ENCODE measurements at places on chromosomes 11 and 22.

DNA sequence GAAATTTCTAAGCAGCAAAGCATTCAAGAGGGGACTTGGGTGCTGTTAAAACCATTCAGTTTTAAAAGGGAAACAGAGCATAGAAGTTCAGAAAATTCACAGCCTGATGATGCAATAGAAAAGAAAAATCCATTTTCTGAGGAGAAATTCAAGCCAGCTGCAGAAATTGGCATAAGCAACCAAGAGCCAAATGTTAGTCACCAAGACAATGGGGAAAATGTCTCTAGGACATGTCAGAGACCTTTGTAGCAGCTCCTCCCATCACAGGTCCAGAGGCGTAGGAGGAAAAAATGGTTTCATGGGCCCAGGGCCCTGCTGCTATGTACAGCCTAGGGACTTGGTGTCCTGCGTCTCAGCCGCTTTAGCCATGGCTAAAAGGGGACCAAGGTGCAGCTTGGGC is 5.5 kb upstream of the IRAG1 start:
- DNase-seq = no peak

GRCh38 chr11:84552791-84553190 is 1074.4 kb downstream of the DLG2 start:
- DNase-seq = no peak

GRCh38 chr22:22454997-22455396 is 53.5 kb downstream of the ZNF280B start:
- no peak for DNase-seq

- no peak for DNase-seq
Measured at GRCh38 chr22:31625661-31626426, 36.2 kb downstream of the PISD start.

DNA sequence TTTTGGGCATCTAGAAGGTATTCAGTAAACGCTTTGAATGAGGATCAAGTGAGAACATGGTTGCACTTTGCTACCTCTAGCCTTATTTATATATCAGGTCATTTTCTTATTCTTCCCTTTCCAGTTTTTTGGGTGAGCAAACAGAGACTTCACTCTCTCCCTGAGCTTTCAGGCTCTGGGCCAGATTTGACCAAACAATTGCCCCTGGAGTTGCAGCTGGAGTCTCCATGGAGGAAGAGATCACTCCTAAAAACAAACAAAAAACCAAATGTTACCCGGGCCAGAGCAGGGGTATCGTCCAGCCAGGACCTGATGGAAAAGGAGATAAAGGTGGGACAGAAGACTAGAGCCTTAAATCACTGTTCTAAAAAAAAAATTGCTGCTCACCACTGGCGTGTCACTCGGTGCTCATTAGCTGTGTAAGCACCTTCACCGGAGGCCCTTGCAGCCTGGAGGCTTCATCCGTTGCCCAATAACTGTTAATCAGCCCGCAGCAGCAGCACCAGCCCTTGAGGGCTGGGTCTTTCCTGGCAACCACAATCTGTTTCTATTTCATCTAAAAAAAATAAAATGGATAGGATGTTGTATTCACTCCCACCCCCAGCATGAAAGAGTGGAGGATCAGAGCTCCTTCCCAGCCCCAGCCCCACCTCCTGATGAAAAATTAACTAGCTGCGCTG is 125.0 kb downstream of the PKNOX2 start:
- DNase-seq = no peak

- DNase-seq = no peak
Measured at GRCh38 chr11:77269484-77270123, 31.9 kb downstream of the GDPD4 start.

DNA sequence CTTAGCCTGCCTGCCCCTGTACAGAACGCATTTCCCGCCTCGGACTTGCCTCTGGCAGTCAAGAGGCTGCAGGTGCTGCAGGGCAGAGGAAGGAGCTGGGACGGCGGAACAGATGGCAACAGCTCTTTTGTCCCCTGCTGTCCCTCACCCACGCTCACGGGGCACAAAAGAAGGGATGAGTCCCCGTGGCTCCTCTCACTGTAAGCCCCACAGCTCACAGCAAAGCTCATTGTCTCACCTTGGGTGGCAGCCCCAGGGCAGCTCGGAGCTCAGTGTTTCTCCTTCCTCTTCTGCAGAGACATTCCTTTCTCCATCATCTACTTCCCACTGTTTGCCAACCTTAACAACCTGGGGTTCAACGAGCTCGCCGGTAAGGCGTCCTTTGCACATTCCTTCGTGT is 24.3 kb downstream of the SLC25A18 start:
- no peak for DNase-seq

DNA sequence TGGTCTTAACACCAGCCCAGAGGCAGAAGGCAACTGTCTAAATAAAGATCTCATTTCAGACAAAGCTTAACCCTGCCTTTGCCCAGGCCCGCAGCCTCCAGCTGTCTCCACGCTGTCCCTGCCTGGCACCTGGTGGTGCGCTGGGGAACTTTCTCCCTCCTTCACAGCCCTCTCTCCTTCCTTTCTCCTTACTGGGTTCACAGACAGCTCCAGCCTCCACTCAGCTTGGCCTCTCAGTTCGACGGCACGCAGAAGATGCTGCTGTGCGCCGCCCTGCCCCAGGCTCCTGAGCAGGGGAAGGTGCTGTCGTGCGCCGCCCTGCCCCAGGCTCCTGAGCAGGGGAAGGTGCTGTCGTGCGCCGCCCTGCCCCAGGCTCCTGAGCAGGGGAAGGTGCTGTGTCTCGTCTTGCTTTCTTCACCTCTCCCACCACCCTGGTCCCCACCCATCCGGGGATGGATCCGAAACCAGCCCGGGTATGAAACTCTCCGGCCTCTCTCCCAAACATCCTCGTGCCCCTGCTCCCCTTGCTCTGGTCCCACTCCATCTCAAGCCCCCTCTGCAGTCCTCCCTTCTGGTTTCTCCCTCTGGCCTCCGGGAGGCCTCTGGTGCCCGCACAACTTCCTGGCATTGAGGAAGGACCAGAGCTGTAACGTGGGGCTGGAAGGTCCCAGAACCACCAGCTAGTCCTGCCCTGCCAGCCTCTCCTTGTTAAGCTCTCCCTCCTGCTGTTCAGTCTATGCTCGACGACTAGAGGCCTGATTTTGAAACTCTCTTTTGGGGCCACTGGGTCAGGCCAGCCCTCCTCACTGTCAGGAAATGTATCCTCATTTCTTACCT is 22.9 kb upstream of the JAM3 start:
- DNase-seq = no peak

GRCh38 chr11:34105957-34106504 is 602 bp downstream of the NAT10 start:
- no peak for DNase-seq

GRCh38 chr11:93846411-93846810 is 4.0 kb downstream of the VSTM5 start:
- no peak for DNase-seq

GRCh38 chr11:84289381-84289906 is 1003.3 kb upstream of the CCDC90B start:
- peak; percentile 44 for DNase-seq

DNA sequence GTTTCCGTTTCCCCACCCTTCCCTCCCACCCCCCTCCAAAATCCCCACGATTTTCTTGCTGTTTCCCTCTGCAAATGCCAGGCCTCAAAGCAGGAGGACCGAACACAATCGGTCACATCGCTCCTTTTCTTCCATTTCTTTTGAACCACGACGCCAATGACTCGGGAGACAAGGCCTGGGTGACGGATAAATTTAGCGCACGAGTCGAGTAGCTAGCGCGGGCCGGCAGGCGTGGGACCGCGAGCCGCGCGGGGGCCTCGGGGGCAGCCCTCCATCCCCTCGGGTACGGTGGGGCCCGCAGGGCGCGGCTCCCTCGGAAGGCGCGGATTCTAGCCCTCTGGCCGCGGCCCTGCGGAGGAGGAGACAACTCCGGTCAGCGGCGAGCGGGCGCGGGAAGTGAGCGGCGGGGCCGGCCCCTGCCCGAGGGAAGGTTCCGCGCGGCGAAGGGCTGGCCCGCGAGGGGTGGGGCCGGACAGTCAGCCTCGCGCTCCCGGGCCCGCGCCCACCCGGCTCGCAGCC is 414 bp downstream of the JOSD1 start:
- DNase-seq = no peak

DNA sequence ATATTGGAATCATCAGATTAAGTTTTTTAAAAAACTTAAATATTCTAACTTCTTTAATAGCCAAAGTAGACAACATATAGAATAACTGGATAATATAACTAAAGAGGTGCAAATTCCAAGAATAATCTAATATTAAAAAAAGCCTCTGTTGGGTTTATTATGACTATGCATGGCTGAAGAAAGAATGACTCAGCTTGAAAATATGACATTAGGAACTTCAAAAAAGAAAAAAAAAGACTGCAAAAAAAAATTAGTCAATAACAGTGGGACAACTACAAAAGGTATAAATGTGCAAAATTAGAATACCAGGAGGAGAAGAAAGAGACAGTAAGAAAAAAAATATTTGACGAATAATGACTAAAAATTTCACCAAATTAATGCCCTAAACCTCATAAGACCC is 1178.0 kb downstream of the JRKL start:
- no peak for DNase-seq

DNA sequence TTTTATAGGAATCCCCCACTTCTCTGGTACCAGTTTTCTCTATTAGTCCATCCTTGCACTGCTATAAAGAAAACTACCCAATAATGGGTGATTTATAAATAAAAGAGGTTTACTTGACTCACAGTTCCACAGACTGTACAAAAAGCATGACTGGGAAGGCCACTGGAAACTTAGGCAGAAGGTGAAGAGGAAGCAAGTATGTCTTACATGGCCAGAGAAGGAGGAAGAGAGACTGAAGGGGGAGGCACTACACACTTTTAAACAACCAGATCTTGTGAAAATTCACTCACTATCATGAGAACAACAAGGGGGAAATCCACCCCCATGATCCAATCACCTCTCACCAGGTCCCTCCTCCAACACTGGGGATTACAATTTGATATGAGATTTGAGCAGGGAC is 68.9 kb upstream of the GNAZ start:
- DNase-seq = no peak

- DNase-seq = no peak
Measured at GRCh38 chr11:61587951-61588727, 7.3 kb upstream of the SYT7 start.

- DNase-seq = no peak
Measured at GRCh38 chr11:62712276-62712812, 4.9 kb downstream of the GNG3 start.

GRCh38 chr11:130451231-130452019 is 3.0 kb downstream of the ADAMTS15 start:
- no peak for DNase-seq

- no peak for DNase-seq
Measured at GRCh38 chr11:116353589-116353988, 419.2 kb downstream of the BUD13 start.

DNA sequence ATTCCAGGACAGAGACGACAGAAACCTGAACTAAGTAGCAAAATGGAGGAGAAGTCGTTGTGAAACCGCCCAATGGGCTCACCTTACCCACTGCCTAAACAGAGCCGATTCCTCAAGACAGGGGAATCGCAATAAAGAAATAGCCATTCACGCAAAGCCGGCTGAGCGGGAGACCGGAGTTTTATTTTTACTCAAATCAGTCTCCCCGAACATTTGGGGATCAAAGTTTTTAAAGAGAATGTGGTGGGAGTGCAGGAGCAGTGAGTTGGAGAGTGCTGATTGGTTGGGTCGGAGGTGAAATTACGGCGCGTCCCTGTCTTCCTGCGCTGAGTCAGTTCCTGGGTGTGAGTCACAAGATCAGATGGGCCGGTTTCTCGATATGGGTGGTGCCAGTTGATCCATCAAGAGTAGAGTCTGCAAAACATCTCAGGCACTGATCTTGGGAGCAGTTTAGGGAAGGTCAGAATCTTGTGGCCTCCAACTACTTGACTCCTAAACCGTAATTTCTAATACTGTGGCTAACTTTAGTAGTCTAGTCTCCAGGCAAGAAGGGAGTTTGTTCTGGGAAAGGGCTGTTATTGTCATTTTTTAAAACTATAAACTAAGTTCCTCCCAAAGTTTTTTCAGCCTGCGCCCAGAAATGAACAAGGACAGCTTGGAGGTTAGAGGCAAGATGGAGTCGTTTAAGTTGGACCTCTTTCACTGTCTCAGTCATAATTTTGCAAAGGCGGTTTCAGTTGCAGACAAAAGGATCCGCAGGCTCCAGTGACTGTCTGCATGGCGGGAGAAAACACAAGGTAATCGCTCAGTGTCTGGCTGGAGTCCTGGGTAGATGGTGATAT is 34.1 kb downstream of the OR4D9 start:
- DNase-seq = no peak

GRCh38 chr11:130689222-130689908 is 226.9 kb downstream of the SNX19 start:
- peak; percentile 51 for DNase-seq

DNA sequence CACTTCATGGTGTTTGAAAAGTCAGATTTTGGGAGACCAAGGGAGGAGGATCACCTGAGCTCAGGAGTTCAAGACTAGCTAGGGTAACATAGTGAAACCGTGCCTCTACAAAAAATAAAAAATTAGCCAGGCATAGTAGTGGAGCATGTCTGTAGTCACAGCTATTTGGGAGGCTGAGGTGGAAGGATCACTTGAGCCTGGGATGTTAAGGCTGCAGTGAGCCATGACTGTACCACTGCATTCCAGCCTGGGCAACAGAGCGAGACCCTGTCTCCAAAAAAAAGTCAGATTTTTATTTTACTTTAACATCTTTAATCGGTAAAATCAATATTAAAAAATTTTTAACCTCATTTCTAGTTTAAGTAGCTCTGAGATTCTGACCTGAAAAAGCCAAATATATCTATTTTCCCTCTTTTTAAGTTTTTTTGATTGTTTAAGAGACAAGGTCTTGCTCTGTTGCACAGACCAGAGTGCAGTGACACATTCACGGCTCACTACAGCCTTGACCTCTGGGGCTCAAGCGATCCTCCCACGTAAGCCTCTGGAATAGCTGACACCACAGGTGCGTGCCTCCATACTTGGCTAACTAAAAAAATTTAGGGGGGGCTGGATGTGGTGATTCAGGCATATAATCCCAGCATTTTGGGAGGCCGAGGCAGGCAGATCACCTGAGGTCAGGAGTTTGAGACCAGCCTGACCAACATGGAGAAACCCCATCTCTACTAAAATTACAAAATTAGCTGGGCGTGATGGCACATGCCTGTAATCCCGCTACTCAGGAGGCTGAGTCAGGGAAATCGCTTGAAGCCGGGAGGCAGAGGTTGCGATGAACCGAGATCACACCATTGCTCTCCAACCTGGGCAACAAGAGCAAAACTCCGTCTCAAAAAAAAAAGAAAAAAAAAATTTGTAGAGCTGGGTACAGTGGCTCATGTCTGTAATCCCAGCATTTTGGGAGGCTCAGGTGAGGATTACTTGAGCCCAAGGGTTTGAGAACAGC is 48.4 kb downstream of the SFI1 start:
- DNase-seq = no peak

GRCh38 chr22:35629406-35630216 is 12.5 kb upstream of the MB start:
- peak; percentile 97 for DNase-seq

DNA sequence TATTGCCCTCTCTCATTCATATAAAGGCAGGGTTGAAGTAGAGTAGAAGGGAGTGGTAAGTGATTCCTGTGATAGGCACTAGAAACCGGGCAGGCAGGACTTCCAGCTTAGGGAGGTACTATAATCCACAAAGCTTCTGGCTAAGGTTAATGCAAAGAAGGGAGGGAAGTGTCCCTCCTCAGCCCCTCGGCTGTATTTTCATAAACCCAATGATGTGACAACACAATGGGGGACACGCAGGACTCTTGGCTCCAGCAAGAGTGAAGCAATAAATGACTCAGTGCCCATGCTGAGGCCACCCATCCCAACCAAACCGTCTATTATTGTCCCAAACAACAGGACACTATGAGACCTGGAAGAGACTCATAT is 90.7 kb downstream of the ETS1 start:
- no peak for DNase-seq

Measured in fibroblast of skin of left quadriceps (primary cell).